H1 (cell line): ENCODE measurements at places on chromosomes 7 and 10. TPM values are rescaled to one million over a fixed set of nuclear protein-coding genes. Genes with fewer than 3 reads are reported as not detected.
A peak's percentile ranks its signal among the peaks of the same experiment; 100 is the strongest.

- no peak for DNase-seq
Measured at GRCh38 chr7:66933469-66933868, 12.4 kb downstream of the TMEM248 start.

GRCh38 chr7:140239653-140239935 is 62.8 kb upstream of the KDM7A start:
- no peak for DNase-seq

- DNase-seq, result no peak
Measured at GRCh38 chr7:47153058-47153457, 428.9 kb downstream of the TNS3 start.

DNA sequence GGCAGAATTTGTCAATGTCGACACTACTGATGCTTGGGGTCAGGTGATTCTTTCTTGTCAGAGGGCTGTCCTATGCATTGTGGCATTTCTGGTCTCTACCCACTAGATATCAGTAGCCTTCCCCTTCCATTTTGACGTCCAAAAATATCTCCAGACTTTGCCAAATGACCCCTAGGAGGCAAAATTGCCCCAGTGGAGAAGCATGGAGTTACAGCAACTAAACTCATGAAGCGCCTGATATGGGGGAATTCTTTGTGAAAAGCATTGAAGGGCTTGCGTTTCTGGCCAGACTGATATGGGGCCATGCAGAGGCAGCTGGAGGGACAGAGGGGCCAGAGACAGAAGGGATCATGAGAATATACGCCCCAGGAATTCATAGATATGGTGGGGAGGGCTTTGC is 43.6 kb downstream of the ADRB1 start:
- no peak for DNase-seq

DNA sequence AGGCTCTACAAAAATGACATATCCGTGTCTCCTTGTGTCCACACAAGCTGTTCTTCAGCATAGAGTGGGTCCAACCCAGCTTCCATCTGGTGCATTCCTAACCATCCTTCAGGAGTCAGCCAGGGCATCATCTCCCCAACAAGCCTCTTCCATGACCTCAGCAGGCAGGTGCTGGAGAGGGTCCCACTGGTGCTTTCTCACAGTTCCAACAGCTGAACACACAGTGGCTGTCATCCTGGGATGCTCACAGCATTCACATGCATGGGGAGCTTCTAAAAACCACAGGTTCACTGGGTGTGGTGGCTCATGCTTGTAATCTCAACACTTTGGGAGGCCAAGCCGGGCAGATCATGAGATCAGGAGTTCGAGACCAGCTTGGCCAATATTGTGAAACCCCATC is 6.4 kb upstream of the CYP3A4 start:
- DNase-seq, result no peak

- DNase-seq, result peak; percentile 60
Measured at GRCh38 chr7:77538281-77539212, 1.5 kb downstream of the PTPN12 start.

- peak; percentile 53 for DNase-seq
Measured at GRCh38 chr10:35765066-35765527, 123.0 kb upstream of the FZD8 start.

DNA sequence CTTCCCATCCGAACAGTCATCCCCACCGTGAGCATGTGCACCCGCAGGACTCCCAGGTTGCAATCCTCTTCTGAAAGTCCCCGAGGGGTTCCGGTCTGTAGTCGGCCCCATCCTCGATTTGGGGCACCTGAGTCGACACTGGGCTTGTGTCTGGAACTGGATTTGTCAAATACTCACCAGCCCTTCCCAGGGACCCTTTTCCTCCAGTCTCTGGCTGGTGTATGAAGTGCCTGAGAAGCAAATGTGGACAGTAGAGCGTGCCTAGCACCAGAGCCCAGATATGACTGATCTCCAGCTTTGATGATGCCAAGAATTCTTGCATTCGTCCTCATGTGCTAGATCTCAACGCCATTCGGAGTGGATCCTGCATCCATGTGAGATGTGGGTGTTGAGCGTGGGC is 132.5 kb upstream of the ADARB2 start:
- DNase-seq, result no peak

DNA sequence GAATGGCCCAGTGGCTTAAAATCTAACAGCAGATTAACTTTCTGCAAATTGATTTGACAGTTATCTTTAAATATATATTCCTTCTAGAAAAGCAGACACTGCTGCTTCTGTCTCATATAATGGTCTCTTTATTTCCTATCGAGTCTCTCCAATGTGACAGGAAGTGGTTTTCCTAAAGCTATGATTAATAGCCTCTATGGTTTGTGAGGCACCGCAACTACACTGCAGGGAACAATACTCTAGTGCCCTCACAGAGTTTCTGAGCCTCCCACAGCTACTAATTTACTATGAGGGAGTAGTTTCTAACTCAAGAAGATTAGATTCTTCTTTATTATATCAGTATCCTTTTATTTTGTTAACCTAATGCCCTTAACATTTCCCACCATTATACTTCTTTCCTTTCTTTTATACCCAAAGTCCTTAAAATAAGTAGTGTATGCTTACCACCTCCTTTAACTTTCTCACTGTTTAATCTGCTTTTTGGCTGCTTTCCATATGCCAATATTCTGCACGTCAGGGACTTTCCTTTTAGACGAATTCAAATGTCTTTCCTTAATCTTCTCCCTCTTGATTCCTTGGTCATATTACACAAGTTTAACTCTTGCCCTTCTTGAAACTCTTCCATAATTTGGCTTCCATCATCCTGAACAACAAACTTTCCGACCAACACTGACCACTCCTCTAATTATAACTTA is 23.8 kb upstream of the AHR start:
- no peak for DNase-seq

GRCh38 chr7:66170309-66171231 is 34.6 kb upstream of the TPST1 start:
- no peak for DNase-seq

DNA sequence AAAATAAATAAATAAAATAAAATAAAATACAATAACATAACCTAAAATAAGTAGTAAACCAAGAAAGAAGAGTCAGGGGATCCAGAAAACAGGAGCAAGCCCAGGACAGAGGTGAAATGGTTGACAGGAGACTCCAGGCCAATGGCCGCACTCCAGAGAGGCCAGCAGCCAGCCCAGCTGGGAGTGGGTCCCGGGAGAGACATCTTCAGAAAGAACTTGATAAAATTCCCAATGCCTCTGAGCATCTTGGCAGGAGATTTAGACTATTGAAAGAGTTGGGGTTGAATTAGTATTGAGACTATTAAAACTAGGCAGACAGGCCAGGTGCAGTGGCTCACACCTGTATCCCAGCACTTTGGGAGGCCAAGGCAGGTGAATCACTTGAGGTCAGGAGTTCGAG is 62.6 kb downstream of the CLIP2 start:
- DNase-seq, result no peak

GRCh38 chr7:11450281-11450680 is 381.7 kb downstream of the THSD7A start:
- no peak for DNase-seq

GRCh38 chr7:29365423-29365822 is 170.8 kb downstream of the CHN2 start:
- DNase-seq, result no peak

DNA sequence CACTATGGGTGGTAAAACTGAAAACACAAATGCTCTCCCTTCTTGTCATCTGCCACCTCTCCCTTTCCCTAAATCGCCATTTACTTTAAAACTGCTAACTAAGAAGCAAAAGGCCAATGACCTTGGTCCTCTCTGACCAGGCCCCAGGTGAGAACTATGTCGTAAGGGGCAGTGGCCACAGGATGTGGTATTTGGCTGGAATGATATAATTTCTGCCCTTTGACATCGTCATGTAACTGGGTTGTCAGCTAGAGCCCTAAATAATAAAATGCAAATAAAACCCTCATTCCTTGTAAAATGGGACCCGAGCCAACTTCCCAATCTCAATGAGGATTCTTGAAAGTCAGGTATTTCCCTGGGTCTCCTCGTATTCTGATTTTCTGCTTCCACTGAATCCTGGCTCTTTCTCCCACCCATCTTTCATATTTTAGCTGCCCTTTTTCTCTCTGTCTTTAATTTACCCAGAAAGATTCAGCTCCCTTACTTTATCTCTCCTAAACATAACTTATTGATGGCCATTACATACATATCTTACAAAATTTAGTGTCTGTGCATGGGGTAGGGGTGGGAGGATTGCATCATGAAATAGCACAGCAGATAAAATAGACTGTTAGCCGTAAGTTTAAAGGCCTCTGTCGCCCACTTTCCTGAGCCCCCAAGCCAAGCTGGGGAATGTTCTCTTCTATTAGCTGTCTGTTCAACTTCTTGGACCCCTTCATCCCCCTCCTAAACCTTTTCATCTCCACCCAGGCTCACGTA is 3.2 kb upstream of the EEPD1 start:
- no peak for DNase-seq

- DNase-seq, result no peak
Measured at GRCh38 chr10:3836222-3836820, 51.3 kb upstream of the KLF6 start.

GRCh38 chr10:11560076-11560709 is 51.3 kb downstream of the USP6NL start:
- no peak for DNase-seq

DNA sequence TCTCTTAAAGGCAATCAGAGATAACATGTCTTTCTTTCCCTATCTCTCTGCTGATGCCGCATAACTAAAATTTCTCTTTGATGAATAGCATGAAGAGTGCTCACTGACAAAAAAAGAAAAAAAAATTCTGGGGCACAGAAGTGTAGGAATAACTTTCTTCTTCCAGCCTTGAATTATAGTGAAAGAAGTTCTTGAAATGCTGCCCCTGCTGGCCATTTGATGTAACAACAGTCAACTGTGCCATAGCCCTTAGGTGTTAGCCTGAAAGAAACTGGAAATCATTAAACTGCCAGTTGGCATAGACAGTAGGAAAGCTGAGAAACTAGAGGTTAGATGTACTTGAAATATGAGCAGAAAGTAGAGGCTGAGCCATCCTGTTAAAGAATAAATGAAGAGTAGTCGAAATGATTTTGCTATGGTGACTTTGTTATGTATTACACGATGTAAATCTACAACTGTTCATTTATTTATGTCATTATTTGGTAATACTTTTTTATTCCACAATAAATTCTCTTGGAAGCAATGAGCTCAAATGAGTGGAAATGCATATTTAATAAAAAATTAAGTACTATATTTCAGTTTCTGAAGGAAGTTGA is 48.3 kb upstream of the FAM171A1 start:
- no peak for DNase-seq

DNA sequence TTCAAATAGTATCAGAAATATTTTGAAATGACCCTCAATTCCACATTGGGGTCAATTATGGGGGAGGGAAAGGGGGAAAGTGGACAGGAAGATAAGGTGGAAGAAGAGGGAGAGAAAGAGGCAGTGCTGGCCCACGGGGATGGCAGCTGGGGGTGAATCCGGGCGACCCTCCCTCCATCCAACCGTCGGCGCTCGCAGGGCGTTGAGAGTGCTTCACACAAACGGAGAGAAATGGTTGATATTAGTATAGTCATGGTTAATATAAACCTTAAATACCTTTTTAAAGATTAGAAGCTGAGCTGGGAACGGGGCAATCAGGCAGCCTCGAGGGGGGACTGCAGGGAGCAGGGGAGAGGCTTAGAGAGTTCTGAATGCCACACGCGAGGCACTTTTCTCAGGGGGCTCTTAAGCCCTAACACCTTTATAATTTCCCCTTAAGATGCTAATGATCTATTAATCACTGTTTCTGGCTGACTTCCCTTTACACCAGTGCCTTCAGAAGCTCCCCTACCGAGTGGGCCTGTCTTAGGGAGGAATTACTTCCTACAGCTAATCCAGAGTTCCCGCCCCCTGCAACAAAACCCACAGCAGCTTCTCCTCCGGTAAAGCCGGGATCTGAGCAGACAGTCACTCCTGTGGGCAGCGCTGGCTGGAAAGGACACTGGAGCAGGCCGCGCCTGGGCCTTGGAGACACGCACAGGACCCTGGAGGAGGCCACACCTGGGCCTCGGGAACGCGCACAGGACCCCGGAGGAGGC is 39.5 kb downstream of the PRKAG2 start:
- DNase-seq, result no peak

GRCh38 chr10:22461891-22462290 is 116.6 kb downstream of the SPAG6 start:
- DNase-seq, result no peak

DNA sequence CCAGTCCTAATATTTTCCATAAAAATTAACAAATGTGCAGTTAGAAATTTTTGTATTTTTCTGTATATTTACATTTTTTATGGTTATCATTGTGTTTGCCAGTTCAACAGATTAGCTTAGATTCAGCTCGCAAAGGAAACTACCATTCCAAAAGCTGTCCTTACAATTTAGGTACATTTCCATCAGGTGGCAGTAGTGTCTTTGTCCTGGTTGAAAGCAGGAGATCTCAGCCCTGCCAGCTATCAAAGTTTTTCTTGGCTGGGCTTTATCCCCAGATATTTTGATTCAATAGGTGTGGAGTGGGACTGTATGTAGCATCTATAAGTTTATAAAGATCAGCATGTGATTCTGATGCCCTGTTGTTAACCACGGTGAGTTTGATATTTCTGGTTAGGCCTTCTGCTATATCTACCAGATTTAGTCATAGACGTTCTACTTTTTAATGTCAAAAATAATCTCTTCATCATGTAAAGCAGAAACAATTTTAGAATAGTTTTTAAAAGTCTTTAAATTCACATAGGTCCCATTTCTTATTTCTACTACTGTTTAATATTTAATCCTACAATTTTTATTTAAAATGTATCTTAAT is 15.5 kb upstream of the ICA1 start:
- no peak for DNase-seq

GRCh38 chr10:46297406-46298204 is 10.8 kb downstream of the ANTXRL start:
- DNase-seq, result peak; percentile 42

DNA sequence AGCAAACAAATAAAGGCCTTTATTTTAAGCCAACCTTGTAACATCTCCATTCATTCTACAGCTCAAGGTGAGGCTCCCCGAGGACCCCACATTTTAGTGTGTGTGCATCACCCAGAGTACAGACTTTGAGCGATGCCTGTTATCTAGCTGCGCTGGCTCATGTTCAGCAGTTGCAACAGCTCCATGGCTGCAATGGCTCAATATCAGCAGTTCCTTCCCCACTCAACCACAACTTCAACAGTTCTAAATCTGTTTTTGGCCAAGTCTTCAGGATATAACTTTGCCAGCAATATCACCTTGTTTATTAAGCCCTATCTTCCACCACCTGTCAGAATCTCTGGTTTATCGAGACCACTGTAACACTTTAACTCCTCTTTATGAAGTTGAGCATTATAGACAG is 95.8 kb downstream of the WNT2 start:
- no peak for DNase-seq

KRIT1 gene
- total RNA-seq, result 28.7 and 28.8 TPM in 2 replicates

CCL24 gene
- not detected in 2 replicates for total RNA-seq

ZPBP gene
- total RNA-seq, result not detected in 2 replicates

ANKRD1 gene
- not detected in 2 replicates for total RNA-seq

TUBAL3 gene
- not detected in 2 replicates for total RNA-seq

TMEM196 gene
- 0.07 and 0.33 TPM in 2 replicates for total RNA-seq

NPSR1 gene
- total RNA-seq, result not detected in 2 replicates

HOGA1 gene
- total RNA-seq, result 0.28 and 0.29 TPM in 2 replicates

RPEL1 gene
- total RNA-seq, result not detected in 2 replicates

ZNF789 gene
- total RNA-seq, result 9.9 and 11.4 TPM in 2 replicates

BCCIP gene
- total RNA-seq, result 118 and 120 TPM in 2 replicates

VIPR2 gene
- 2.4 and 3.1 TPM in 2 replicates for total RNA-seq

SMARCD3 gene
- 3.0 and 4.6 TPM in 2 replicates for total RNA-seq
